ENCODE measurements at places on chromosomes 4 and X.

DNA sequence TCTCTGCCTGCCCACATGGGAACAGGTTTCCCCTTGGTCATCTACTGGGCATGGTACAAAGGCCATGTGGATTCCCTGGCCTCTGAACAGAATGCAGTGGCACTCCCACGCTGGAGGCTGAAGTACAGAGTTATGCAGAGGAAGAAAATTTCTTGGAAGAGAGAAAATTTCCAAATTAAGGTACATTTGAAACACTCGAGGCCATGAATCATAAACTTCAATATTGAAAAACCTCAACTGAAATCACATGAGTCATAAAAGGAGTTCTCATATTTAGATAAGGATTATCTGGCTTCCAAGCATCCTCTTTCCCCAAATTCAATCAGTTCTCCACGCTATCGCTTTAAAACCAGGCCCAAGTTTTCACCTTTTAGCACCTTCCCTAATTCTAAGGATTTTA, 28.1 kb upstream of the TXK start:
- no peak for DNase-seq

DNA sequence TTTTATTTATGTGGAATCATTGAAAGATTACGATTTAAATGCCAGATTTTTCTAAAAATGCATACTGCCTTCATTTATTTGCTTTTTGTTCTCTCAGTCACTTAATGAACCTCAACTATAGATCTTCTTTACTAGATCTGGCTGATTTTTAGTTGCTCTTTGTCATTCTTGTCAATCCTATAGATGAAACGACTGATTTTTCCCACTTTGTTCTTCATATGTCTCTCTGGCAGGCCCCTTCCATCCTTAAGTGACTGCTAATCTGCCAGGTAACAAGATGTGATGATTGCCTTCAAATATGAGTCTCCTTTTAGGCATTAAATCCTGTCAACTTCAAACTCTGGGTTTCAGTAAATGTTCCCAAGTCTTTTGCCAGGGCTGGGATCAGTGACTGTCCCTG, 61.0 kb downstream of the ALG13 start:
- DNase-seq: no peak

- DNase-seq: no peak
Measured at GRCh38 chr4:158724637-158725036, 1.4 kb upstream of the PPID start.

GRCh38 chr4:6029254-6029653, 11.0 kb upstream of the C4orf50 start:
- DNase-seq: no peak

- no peak for DNase-seq
Measured at GRCh38 chr4:119016636-119017035, 119.0 kb upstream of the MYOZ2 start.

DNA sequence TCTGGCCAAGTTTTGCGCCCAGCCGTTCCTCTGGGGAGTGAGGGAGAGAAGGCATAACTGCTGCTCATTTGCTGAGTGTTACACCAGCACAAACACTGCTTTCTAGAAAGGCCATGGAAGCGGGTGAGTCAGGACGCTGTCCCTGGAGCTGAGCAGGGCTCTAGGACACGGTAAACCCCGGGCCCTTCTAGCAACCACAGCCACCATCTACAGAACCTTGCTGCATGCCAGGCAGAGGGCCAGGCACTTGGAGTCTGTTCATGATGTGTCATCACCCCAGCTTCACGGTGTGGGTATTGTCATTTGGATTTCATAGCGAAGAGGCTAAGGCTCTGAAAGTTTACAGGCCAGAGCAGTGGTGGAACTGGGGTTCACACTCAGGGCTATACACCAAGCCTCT, 31.8 kb upstream of the C4orf50 start:
- DNase-seq: no peak

GRCh38 chr4:15077969-15078368, 75.7 kb downstream of the CPEB2 start:
- DNase-seq: peak; percentile 64

DNA sequence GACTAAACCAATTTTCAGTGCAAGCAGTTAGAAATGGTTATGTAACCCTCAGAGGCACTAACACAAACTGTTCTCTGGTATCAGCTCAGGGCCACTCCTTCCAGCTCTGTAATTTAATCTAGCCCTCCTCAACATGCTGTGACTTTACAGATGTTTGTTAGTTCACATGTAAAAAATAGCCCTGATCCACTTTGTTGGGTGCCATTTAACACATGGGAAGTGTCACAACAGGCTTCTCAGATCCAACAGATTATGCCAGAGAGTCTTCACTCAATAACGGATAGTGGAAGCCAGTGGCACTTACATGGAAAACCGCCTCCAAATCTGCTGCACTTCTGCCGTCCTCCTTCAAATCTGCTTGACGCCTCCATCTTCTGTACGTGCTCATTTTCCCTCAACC, 51.6 kb downstream of the ATP8A1 start:
- no peak for DNase-seq

GRCh38 chr4:180153587-180153986, 2089.6 kb upstream of the TENM3 start:
- peak; percentile 25 for DNase-seq

DNA sequence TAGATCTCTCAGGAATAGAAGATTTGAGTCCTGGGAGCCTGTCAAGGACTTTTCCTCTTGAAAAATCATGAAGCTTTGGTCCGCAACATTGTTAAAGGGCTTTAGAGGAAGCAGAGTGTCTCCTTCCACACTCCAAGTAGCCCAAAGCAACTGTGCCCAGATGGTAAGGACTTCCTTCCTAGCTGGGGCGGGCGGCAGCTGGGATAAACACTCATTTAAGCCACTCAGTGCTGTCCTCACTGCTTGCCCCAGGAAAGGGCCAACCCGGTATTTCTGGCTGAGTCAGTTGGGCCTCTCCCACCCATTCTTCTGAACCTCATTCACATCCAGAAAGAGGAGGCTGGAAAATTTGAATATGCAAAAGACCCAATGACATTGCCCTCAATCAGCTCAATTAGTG, 144.3 kb downstream of the CHIC2 start:
- DNase-seq: peak; percentile 50

- DNase-seq: no peak
Measured at GRCh38 chr4:165378745-165379677, at the start of gene CPE. CPE (plus strand) TSS chr4:165379008; CDS start chr4:165379222, 214 bp downstream.

DNA sequence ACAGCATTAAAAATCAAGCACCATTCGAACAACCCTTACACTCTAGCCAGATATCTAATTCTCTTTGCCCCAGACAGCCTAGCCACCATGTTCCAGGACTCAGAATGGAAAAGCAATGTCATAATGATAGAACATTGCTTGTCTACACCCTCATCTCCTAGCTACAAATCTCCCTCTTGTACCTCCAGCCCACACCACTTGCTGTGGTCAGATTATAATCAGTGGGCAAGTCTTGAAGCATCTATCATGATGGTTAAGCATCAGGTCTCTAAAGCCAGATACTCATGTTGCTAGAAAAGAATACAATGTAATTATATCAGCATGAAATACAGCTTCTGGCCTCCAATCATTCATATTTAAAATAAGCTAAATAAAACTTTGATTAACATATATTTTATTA, 268.3 kb downstream of the NPFFR2 start:
- DNase-seq: no peak

GRCh38 chr4:181013162-181013561, 1230.0 kb upstream of the TENM3 start:
- no peak for DNase-seq

DNA sequence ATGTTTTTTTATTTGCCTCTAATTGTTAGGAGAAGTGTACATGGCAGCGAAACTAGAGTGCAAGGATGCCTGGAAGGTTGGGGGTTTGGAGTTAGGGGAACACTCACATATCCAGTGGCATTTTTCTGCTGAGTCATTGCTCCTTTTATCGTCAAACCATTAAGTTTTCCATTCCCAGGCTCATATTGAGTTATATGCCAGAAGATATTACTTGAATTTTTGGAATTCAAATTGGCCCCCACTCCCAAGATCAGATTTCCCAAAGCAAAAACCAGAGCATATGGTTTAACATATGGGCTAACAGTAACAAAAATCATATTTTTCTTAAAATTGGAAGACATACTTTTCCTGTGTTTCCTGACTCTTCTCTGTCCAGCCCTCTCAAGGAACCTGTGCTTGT, 152.7 kb downstream of the FSTL5 start:
- DNase-seq: no peak

GRCh38 chrX:18542905-18543304, 117.5 kb downstream of the CDKL5 start:
- DNase-seq: no peak

DNA sequence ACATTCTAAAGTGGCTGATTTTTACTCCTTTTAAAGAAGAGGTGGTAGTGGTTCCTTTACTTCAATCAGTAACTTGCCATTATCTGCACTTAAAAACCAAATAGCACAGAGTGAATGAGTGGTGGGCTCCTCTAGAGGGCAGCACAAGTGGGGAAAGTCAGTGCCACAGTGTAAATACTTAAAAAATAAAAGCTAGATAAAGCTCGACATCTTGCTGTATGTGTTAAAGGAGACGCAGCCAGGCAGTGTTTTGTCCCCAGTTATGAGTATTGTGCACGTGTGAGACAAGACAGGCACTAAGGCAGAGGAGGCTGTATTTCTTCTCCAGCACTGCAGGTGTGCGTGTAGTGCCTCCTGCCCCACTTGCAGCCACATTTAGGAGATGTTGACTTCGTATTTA, 24.6 kb downstream of the NAP1L5 start:
- DNase-seq: no peak

DNA sequence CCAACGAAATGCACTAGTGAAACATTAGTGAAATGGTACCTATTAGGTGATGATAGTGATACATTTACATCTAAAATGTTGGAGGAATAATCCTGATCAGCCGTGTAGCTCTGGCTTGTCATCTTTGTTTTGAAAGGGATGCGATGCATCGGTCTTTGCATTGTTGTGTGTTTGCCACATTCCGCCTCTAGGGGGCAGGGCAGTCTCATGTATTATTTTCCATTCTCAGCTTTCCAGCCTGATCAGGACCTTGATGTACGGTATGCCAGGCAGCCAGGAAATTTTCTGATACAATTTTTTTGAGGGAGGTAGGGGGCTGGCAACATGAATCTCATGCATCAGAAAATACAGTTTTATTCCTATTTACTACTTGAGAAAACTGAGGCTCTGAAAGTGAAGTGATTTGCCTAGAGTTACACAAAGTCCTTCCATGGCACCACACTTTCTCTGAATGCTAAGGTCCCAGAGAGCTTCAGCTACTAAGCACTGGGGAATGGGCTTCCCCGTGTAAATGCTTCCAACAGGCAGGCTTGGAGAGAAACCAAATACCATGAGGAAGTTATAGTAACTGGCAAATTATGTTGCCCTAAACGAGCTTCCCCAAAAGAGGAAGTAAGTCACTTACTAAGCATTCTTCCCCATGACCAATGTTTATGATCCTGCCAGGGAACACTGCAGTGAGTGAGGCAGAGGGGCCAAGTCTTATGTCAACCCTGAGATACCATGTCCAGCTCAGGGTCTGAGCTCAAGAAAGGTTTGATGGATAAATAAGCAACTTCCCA, 31.8 kb upstream of the IQSEC2 start:
- peak; percentile 83 for DNase-seq

DNA sequence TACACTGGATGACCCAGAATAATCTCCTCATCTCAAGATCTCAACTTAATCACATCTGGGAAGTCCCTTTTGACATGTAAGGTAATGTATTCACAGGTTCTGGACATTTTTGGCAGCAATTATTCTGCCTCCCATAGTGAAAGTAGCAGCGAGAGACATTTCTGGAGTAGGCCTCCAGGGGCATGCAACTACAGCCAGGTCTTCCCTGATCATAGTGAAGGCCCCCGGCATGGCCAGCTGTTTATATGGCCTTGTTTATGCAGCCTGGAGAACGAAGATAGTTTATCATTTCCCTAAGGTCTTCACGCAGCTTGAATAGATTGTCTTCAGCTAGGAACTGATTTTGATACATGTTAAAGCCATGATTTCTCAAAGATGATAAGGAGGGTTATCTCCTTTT, 139.9 kb downstream of the RNF150 start:
- DNase-seq: no peak

DNA sequence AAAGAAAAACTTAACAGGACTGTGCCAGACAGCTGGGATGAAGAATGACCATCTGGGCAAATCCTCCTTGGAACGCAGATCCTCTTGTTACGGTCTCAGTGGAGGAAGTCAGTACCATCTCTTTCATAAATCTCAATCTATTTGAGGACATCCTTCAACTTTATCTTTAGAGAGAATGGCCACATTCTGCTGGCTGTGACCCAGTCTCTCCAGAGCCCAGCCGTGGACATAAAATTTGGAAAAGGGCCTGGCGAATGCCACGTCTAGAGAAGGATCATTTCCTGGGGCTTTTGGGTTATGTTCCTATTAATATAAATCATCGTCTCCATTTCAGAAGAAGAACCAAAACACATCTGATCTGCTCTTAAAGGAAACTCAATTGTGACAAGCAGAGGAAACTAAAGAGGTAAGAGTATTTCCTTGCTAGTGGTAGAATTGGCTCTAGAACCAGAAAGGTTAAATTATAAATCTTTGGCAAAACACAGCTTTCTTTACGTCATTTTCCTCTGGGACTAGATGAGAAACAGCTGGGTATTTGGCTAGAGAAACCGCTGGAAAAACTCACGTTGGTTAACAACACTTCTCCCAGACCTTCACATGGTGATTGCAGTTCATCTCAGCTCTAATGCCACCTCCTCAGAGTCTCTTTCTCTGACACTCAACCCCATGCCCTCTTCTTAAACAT, 164.7 kb downstream of the CHIC2 start:
- DNase-seq: no peak

DNA sequence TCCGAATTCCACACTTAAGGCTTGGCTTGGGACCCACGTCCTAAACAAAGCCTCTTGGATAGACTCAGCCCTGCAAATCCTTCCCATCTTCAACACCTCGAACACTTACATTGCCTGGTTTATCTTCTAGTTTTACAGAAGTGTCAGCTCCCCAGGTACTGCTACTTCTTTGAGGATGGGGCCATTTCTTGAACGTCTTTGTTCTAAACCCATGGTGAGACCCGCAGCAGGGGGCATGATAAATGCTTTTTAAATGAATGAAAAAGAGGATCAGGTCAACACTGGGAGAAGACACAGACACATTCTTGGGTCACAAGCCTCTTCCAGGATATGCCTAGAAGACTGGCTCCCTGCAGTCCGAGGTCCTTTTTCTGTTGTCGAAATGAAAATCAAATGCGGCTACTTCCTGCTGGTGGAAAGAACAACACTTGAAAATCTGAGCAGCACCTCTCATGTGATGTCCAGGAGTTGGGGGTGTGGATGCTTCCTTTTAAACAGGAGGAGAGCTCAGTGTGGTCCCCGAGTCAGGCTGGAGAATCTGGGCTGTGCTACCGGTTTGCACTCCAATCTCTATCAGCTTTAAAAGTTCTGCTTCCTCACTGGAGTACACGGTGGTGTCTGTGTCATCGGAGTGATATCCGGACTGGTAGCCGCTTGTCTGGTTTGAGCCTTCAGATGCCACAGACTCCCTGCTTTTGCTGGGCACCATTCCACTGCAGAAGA, 45.8 kb downstream of the KDR start:
- DNase-seq: no peak

All from MV-4-11 (cell line).